ENCODE measurements at places on chromosomes 4 and X. TPM values are rescaled to one million over a fixed set of nuclear protein-coding genes. Genes with fewer than 3 reads are reported as not detected.
A peak's percentile ranks its signal among the peaks of the same experiment; 100 is the strongest.

Gene PROM1
- 5.7 TPM for total RNA-seq

Gene UGT2B7
- total RNA-seq = not detected

Gene FOXP3
- total RNA-seq = 0.36 TPM

DNA sequence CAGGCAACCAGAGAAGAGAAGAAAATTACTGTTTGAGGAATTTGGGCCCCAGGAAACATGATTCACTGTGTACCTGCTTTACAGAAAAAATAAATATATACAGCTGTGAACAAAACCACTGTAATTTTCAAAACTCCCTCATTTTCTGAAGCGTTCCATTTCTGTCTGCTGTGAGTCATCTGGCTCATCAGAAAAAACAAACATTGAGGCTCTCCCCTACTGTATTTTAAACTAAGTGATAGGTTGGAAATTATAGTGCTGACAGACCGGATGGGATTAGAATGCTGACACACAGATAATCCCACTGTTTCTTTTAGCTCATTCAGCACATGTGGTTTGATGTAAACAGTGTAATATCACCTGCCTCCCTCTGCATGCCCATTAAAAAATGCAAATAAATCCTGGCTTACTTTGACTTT, 847.0 kb downstream of the TRIML1 start:
- no peak for DNase-seq
- no peaks in the 10 kb centered on the region for H3K27me3 ChIP-seq
- no peak overlapping the region for H3K4me3 ChIP-seq
- H3K27ac ChIP-seq = no peak overlapping the region
- H3K4me1 ChIP-seq = no peaks in the 10 kb centered on the region
- H3K36me3 ChIP-seq = no peaks in the 10 kb centered on the region

GRCh38 chr4:117664706-117665444, 369.4 kb upstream of the NDST3 start:
- no peaks in the 10 kb centered on the region for H3K36me3 ChIP-seq
- no peaks in the 10 kb centered on the region for H3K27me3 ChIP-seq
- DNase-seq = no peak

- DNase-seq = peak; percentile 24
- peak overlapping the region; percentile 27 for H3K27ac ChIP-seq
- no peaks in the 10 kb centered on the region for H3K4me1 ChIP-seq
These were observed 57.3 kb upstream of the STIM2 start for GRCh38 chr4:26803211-26803861.
